Type B pancreatic cell (in vitro differentiated cells): ENCODE measurements at places on chromosomes 7 and 10.
A peak's percentile ranks its signal among the peaks of the same experiment; 100 is the strongest.

- DNase-seq = no peak
Observed at GRCh38 chr10:84214612-84215235, 10.6 kb downstream of the LRIT2 start.

DNA sequence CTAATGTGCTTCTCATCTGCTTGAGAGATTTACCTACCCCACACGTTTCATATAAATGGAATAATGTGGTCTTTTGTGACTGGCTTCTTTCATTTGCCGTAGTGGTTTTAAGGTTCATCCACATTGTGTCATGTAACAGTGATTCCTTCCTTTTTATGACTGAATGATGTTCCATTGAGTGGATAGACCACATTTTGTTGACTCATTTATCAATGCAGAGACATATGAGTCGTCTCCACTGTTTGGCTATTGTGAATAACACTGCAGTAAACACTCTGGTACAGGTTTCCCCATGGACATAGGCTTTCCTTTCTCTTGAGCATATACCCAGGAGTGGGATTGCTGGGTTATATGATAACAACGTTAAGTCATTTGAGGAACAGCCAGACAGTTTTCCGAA, 2.0 kb upstream of the AOC1 start:
- DNase-seq = peak; percentile 29

DNA sequence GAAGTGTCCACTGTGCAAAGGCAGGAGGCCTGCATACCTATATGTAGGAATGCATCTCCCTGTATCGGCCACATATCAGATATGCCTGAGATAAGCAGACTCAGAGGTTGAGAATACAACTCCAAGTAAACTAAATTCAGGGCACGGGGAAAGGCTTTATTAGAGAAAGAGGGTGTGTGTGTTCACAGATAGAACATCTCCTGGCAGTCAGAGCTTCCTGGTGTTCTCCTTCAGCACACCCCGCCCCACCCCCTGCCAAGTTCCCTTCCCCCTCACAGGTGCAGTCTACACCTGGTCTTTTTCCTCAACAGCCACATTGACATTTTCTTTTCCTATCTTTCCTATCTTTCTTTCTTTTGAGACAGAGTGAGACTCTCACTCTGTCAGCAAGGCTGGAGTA, 17.1 kb downstream of the GBX1 start:
- no peak for DNase-seq

GRCh38 chr7:80548840-80549530, 37.1 kb upstream of the GNAT3 start:
- no peak for DNase-seq

DNA sequence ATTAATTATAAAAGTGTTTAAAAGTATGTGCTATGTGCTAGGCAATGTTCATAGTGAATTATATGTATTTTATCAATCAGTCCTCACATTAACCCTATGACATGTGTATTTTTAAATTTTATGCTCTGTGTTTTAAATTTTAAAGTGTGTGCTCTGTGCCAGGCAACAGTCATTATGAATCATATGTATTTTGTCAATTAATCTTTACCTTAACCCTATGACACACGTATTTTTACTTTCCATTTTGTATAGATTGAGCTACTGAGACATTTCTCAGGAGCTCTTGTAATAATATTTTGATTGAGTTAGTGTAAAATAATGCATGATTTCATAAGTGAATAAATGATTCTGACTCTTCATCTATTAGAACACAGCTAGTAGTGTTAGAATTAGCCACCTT, 117.8 kb downstream of the THSD7A start:
- DNase-seq = no peak

- DNase-seq = no peak
Observed at GRCh38 chr10:69846293-69846921, 44.7 kb downstream of the COL13A1 start.

- no peak for DNase-seq
Observed at GRCh38 chr10:16950656-16951601, 133.7 kb upstream of the RSU1 start.

GRCh38 chr7:155885167-155886155, 73.2 kb upstream of the SHH start:
- no peak for DNase-seq

DNA sequence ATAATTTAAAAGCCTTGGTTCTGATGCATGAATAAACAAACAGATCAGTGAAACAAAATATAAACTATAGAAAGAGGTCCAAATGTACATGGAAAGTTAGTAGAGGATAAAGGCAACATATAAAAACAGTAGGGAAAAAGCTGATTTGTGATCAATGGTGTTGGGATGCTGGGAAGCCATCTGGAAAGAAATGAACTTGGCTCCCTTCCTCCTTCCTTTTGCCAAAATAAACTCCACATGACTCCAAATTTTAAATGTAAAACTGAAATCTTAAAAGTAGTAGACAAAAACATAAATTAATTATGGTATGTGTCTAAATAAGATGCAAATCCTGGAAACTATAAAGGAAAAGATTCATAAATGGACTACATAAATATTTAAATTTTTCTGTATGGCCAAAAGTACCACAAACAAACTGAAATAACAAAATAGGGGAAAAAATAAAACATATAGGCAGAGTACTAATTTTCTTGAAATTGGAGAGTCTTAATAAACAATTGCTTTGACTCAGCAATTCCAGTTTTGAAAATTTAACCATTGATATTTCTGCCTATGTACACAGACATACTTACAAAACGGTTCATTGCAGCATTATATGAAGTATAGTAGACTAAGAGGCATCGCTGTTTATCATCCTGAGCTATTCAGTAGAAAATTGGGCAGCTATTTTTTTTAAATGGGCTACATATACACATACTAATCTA, 77.0 kb upstream of the TRIM24 start:
- no peak for DNase-seq

- no peak for DNase-seq
Observed at GRCh38 chr7:116101704-116102103, 71.1 kb upstream of the TFEC start.

DNA sequence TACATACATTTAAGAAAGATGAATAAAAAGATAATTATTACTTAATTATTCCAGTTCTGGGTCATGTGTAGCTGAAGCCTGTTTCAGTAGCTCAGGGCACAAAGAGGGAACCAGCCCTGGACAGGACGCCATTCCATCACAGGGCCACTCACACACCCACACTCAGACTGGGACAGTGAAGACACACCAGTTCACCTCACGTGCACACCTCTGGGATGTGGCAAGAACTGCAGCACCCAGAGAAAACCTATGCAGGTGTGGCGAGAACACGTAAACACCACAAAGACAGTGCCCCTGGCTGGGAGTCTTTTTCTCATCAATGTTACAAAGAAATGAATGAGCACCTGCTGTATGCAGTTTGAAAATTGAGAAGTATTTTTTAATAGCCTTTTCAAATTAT, 1.6 kb upstream of the IDI1 start:
- DNase-seq = no peak

- no peak for DNase-seq
Observed at GRCh38 chr7:50721160-50721559, 61.5 kb downstream of the GRB10 start.

GRCh38 chr7:31070991-31071644, 19.0 kb downstream of the ADCYAP1R1 start:
- no peak for DNase-seq

DNA sequence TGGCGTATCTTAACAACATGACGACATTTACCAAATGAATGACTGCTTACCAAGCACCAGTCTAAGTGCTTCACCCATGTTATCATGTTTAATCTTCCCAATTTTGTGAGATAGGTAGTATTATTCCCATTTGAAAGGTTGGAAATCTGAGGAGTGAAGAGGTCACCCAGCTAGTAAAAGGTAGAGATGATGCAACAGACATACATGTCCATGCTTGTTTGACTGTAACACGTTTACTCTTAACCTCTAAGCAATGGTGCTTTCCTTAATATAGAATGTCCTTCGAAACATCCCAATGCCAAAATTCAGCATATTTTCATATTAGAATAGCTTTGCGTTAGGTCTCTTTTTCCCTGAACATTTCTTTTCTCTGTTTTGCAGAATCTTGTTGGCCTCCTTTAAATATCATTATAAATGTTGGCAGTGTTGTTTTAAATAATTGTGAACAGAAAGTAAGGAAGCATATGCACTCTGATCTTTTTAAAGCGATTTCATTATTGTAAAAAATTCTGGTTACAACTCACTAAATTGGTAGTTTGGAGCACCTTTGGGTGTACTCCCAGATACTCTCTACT, 722.8 kb downstream of the AUTS2 start:
- DNase-seq = no peak

DNA sequence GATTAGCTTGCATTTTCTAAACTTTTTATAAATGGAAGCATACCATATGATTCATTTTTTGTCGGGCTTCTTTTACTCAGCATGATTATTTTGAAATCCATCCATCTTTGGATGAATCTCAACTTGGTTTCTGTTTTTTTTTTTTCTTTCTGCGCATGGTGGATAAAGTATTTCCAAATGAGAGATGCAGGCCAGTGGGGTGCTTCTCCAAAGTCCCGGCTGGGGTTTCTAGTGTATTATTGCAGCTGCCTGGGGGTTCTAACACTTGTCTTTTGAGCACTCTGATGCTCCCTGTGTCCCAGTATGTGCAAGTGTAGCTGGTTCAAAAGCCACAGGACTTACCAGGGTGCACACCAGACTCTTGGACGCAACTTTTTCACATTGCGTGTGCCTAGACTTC, 70.9 kb upstream of the LOXL4 start:
- no peak for DNase-seq

DNA sequence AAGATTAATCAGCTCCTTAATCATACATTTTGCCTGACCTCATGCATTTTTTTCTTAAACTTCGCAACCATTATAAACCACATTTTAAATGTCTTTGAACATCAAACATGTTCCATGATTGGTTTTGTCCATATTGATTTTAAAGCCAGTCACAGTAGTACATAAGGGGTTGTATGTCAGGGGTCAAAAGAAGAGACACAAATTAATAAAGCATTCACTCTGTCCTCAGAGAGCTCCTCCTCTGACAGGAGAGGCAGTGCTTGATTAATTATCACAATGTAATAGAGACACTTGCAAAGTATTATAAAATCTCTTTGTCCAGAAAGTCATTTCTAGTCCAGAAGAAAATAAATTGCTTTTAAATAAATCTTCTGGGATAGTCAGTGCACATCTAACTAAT, 195.5 kb downstream of the MAGI2 start:
- DNase-seq = no peak

DNA sequence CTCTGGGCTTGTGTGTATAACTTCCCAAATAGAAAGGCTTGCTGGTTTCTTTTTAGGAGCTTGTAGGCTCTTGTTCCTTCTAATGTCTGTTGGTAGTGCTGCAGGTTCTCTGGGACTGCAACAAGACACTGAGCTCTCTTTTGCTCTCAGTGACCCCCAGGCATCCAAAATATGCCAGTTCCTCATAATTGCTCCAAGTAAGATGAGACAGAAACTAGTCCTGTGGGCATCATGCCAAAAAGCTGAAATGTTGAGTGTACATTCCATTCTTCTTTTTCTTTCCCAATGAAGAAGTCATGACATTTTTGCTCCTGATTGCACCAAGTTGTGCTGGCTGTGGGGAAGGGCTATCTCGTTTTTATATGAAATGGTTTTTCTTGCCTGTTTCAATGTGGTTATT, 7.1 kb upstream of the BTBD16 start:
- DNase-seq = no peak

- peak; percentile 58 for DNase-seq
Observed at GRCh38 chr7:159033956-159034355, 110.7 kb downstream of the VIPR2 start.

GRCh38 chr10:109914966-109915365, 8.3 kb downstream of the XPNPEP1 start:
- no peak for DNase-seq

GRCh38 chr7:27102581-27103442, at the start of gene HOXA2:
HOXA2 (minus strand) TSS chr7:27102683; CDS start chr7:27102500, 183 bp downstream.
- peak; percentile 78 for DNase-seq
